ENCODE measurements at places on chromosomes 12 and 14. TPM values are rescaled to one million over a fixed set of nuclear protein-coding genes. Genes with fewer than 3 reads are reported as not detected.

GRCh38 chr14:55160989-55161388 is 30.4 kb downstream of the DLGAP5 start:
- no peak for DNase-seq

- DNase-seq = peak; percentile 60
These were observed 1.2 kb downstream of the DYRK2 start for GRCh38 chr12:67649570-67650387.

GRCh38 chr14:98721061-98721460 is 550.9 kb downstream of the BCL11B start:
- DNase-seq = no peak

GRCh38 chr12:85642288-85642687 is 193.9 kb downstream of the RASSF9 start:
- no peak for DNase-seq

DNA sequence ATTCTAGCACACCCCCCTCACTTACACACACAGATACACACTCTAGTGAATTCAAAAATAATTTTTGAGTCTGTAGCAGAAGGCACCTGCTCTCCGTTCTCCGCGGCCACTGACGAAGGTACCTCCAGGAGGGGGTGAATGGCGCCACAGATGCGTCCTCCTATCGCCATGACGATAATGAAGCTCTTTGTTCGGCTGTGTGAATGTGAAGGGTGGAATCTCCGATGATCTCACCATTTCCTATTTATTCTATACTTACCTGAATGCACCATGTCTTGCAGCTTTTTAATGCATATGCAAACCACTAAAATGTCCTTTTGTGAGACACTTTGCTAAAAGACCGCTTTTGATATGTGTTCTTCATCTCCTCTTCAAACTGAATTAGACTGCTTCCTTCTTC is 162.7 kb downstream of the EGLN3 start:
- no peak for DNase-seq

GCH1 gene
- 28.1 TPM for total RNA-seq
